Activated CD4-positive, alpha-beta memory T cell treated with anti-CD3 and anti-CD28 coated beads for 36 hours (primary cell): ENCODE measurements at places on chromosomes 6 and 20.

- H3K4me1 ChIP-seq: no peaks in the 10 kb centered on the region
- H3K4me3 ChIP-seq: no peak overlapping the region
- no peaks in the 10 kb centered on the region for H3K27me3 ChIP-seq
- H3K36me3 ChIP-seq: no peaks in the 10 kb centered on the region
- DNase-seq: no peak
Observed at GRCh38 chr6:122709922-122710512, 69.5 kb upstream of the FABP7 start.

DNA sequence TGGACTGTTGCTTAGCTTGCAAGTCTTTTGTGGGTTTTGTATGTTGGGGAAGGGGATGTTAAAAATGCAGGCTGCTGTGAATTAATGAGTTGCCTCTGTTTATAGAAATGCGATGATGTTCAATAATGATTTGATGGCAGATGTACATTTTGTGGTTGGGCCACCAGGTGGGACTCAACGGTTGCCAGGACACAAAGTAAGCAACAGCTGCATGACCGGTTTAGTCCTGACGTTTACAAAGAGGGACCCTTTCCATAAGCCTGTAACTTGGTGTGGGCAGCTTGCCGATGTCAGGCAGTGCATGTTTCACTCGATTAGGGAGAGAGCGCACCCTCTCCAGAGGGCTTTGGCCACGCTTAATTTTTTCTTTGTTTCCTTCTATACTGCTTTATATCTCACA lies 1.3 kb downstream of the BTBD3 start:
- no peaks in the 10 kb centered on the region for H3K4me1 ChIP-seq
- H3K4me3 ChIP-seq: no peak overlapping the region
- no peak for DNase-seq
- no peak overlapping the region for H3K27ac ChIP-seq
- no peaks in the 10 kb centered on the region for H3K27me3 ChIP-seq

- no peaks in the 10 kb centered on the region for H3K4me1 ChIP-seq
- H3K4me3 ChIP-seq: no peak overlapping the region
- H3K27ac ChIP-seq: no peak overlapping the region
- H3K27me3 ChIP-seq: no peaks in the 10 kb centered on the region
- no peak for DNase-seq
Observed at GRCh38 chr6:138092686-138093085, 14.5 kb downstream of the PERP start.

GRCh38 chr6:10587656-10588406 lies 66.7 kb downstream of the GCNT2 start:
- no peak overlapping the region for H3K4me3 ChIP-seq
- peaks cover 5% of the 10 kb centered on the region for H3K4me1 ChIP-seq
- H3K27ac ChIP-seq: no peak overlapping the region
- no peaks in the 10 kb centered on the region for H3K27me3 ChIP-seq
- no peak for DNase-seq

DNA sequence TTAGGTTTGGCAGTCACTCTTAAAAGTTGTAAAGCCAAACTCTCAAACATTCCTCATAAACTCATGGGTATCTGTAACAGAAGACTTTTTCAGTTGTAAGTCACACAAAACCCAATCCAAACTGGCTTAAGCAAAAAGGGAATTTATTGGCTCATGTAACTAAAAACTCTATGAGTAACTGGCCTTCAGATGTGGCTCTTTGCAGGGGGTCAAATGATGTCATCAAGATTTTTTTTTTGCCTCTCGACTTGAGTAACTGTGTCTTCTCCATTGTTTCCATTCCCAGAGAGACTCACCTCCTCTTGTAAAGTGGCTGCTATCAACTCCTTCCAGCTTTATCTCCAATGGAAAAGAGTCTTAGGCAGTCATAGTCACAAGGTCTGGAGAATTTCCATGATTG lies 645.0 kb downstream of the DHX35 start:
- no peaks in the 10 kb centered on the region for H3K27me3 ChIP-seq
- no peak overlapping the region for H3K4me3 ChIP-seq
- H3K36me3 ChIP-seq: no peaks in the 10 kb centered on the region
- no peaks in the 10 kb centered on the region for H3K4me1 ChIP-seq
- no peak overlapping the region for H3K27ac ChIP-seq

DNA sequence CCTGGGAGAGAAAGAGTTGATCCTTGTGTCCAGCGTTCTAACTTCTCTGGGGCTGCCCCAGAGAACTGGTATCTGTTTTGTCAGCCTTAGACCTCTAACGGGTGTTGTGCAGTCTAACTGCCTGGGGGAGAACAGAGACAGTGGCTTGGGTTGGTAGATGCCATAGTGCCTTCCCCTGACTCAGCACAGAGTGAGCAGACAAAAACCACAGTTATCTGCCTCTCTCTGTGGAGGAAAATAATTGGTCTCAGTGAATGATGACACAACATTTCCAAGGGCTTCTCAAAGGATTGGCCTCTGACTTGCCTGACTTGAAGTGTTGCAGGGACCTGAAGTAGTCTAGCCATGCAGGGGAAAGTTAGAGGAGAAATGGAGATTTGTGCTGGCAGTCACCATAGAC lies 226.2 kb upstream of the MAN1A1 start:
- no peak for DNase-seq
- no peaks in the 10 kb centered on the region for H3K4me1 ChIP-seq
- H3K27me3 ChIP-seq: peaks cover 5% of the 10 kb centered on the region
- H3K4me3 ChIP-seq: no peak overlapping the region
- no peak overlapping the region for H3K27ac ChIP-seq

- peaks cover 16% of the 10 kb centered on the region for H3K27me3 ChIP-seq
- H3K4me3 ChIP-seq: no peak overlapping the region
- H3K36me3 ChIP-seq: no peaks in the 10 kb centered on the region
- no peak overlapping the region for H3K27ac ChIP-seq
Observed at GRCh38 chr6:166657531-166657930, 30.5 kb upstream of the RPS6KA2 start.

DNA sequence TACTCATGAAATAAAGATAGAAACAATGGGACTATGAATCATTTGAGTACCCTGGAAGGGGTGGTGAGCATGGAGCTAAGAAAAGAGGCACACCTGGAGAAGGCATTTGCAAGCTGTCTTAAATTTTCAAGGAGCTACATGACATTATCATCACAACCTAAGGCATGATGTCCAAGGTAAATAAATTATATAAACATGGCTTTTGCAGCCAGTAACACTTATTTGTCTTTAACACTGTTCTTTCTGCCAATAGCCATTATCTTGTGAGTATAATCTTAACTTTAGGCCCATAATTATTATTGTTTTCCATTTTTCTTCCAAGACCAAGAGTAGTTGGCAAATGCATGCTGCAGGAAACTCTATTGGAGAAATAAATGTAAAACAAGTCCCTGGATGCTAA lies 63.7 kb downstream of the ALDH5A1 start:
- no peak overlapping the region for H3K27ac ChIP-seq
- no peaks in the 10 kb centered on the region for H3K36me3 ChIP-seq
- DNase-seq: no peak

DNA sequence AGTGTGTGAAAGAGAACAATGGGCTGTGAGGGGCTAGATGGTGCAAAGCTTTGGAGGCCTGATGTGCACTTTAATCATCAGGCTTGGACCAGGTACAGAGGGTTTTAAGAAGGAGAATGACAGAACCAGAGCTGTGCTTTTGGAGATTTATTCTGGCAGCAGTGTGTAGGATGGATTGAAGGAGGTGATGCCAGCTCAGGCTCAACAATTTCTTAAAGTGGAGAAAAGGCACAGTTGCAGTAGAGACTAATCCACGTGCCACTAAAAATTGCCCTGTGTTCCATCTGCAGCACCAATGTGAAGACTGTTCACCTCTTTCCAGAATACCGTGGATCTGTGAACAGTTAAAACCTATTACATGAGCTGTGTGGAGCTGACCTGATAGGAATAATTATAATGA lies 134.7 kb downstream of the FUT9 start:
- no peaks in the 10 kb centered on the region for H3K36me3 ChIP-seq
- H3K27me3 ChIP-seq: no peaks in the 10 kb centered on the region
- no peak for DNase-seq
- no peak overlapping the region for H3K27ac ChIP-seq
- H3K4me3 ChIP-seq: no peak overlapping the region

- no peak overlapping the region for H3K27ac ChIP-seq
- H3K4me1 ChIP-seq: no peaks in the 10 kb centered on the region
- DNase-seq: no peak
- no peaks in the 10 kb centered on the region for H3K36me3 ChIP-seq
- H3K27me3 ChIP-seq: no peaks in the 10 kb centered on the region
- H3K4me3 ChIP-seq: no peak overlapping the region
Observed at GRCh38 chr6:23097566-23097965, 528.2 kb downstream of the HDGFL1 start.

GRCh38 chr20:8082989-8083388 lies 49.1 kb upstream of the PLCB1 start:
- DNase-seq: no peak
- no peak overlapping the region for H3K4me3 ChIP-seq
- no peak overlapping the region for H3K27ac ChIP-seq

GRCh38 chr6:131831392-131831791 lies 23.6 kb downstream of the ENPP1 start:
- no peak overlapping the region for H3K4me3 ChIP-seq
- peaks cover 10% of the 10 kb centered on the region for H3K27me3 ChIP-seq
- no peak for DNase-seq
- H3K4me1 ChIP-seq: no peaks in the 10 kb centered on the region
- H3K27ac ChIP-seq: no peak overlapping the region

DNA sequence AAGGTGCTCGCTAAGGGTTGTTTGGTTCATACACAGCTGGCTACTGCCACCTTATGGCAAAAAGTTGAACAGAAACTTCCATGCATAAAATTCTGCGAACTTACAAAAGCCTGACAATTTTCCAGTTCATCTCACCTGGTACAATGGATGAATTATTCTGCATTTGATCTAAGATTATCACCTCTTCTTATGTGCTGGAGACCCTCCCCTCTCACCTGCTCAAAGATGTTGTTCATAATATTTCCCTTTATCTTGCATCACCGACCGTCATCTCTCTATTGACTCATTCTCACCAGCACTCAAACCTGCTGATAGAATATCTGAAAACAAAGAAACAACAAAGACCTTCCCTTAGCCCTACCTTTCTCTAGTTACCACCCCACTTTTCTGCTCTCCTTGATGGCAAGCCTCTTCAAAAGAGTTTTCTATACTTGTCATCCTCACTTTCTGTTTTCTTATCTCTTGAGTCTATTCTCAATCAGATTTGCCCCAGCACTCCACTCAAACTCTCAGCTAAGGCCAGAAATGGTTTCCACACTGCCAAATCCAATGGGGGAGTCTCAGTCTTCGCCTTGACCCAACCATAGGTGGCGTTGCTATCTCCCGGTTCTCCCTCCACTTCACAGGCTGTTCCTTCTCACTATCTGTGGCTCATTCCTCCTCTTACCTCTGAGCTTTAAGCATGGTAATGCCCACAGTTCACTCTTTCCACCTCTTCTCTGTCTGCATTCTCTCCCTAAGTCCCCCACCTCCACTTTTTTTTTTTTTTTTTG lies 25.8 kb downstream of the SNRNP48 start:
- H3K27me3 ChIP-seq: peaks cover 4% of the 10 kb centered on the region
- H3K36me3 ChIP-seq: peaks cover 5% of the 10 kb centered on the region
- H3K27ac ChIP-seq: no peak overlapping the region
- no peak overlapping the region for H3K4me3 ChIP-seq
- H3K4me1 ChIP-seq: peaks cover 16% of the 10 kb centered on the region

- no peak overlapping the region for H3K4me3 ChIP-seq
- no peak overlapping the region for H3K27ac ChIP-seq
- DNase-seq: no peak
Observed at GRCh38 chr6:144809120-144809519, 524.0 kb downstream of the UTRN start.

DNA sequence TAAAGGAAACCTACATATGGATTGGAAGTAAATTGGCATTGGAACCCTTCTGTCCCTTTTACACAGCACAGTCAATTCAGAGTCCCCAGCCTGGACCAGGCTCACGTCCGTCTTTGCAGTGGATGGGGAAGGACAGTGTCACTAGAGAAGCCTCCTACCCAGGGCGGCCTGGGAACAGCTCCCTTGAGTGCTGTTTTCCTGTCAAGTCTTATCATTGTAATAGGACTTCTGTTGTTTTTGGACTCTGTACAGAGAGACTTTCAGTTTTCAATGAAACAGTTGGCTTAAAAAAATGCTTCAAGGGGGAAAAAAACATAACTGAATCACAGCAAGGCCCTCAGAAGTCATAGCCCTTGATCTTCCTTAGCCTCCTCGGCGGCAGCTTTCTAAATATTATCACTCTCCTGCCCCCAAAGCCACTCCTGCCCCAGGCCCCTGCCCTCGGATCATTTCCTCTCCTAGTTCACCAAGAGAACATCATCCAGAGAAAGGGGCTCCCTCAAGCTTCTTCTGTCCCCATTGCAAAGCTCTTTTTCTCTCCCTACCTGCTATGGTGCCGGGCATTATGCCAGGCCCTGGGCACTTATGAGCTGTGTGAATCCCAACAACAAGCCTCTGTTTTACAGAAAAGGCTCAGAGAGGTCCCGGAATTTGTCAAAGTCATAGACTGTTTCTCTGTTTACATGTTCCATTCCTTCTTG lies 37.8 kb upstream of the CNKSR3 start:
- no peak overlapping the region for H3K27ac ChIP-seq
- no peak overlapping the region for H3K4me3 ChIP-seq
- peaks cover 1% of the 10 kb centered on the region for H3K27me3 ChIP-seq

DNA sequence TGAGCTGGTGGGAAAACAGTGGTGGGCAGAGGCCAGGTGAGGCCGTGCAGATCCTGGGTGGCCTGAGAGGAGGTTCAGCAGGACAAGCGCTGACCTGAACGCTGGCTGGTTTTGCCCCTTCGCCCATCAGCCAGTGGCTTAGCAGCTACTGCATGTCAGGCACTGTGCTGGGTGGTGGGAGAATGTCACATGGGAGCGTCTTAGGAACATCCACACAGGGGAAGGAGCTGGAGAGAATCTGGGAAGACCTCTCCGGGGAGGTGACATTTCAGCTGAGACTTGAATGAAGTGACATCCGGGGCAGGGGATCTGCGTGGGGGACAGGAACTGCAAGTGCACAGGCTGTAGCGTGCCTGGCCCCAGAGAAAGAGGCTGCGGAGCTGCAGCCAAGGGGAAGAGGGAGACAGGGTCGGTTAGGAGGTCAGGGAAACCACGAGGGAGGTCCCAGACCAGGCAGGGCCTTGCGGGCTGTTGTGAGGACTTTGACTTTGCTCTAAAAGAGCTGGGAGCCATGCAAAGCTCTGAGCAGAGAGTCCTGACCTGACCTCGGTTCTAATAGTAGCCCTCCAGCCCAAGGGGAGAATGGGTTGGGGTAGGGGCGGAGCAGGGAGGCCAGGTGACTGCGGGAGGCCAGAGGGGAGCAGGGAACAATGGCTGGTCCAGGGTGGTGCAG lies 156.8 kb upstream of the PTPN1 start:
- no peak overlapping the region for H3K27ac ChIP-seq
- DNase-seq: no peak
- H3K36me3 ChIP-seq: no peaks in the 10 kb centered on the region
- no peak overlapping the region for H3K4me3 ChIP-seq
- H3K27me3 ChIP-seq: no peaks in the 10 kb centered on the region

- no peaks in the 10 kb centered on the region for H3K36me3 ChIP-seq
- peak overlapping the region; percentile 64 for H3K4me3 ChIP-seq
- no peak for DNase-seq
- H3K27me3 ChIP-seq: no peaks in the 10 kb centered on the region
- H3K27ac ChIP-seq: peak overlapping the region; percentile 30
Observed at GRCh38 chr6:3356824-3357420, 98.2 kb downstream of the PSMG4 start.

GRCh38 chr6:90459225-90459758 lies 127.6 kb downstream of the MAP3K7 start:
- peak overlapping the region; percentile 40 for H3K4me3 ChIP-seq
- no peaks in the 10 kb centered on the region for H3K36me3 ChIP-seq
- H3K27ac ChIP-seq: peak overlapping the region; percentile 95
- DNase-seq: no peak
- no peaks in the 10 kb centered on the region for H3K27me3 ChIP-seq
